Activated T-cell treated with anti-CD3 and anti-CD28 coated beads for 48 hours (primary cell): ENCODE measurements at places on chromosomes 11 and 22.

- DNase-seq = peak; percentile 56
Observed at GRCh38 chr22:46072110-46072881, 78.0 kb upstream of the PPARA start.

DNA sequence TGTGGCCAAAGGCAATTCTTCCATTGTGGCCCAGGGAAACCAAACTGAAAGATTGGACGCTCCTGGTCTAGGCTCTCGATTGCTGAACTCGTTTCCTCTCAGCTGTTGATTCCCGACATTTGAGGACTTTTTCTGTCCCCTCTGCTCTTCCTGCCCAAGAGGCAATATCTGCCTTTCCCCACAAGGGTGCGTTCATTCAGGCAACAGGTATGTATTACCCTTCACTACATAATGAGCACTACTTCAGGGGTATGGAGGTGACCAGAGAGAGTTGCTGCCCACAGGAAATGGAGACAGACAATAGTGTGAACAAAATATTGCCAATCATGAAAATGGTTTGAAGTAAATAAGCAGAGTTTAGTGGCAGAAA lies 8.2 kb downstream of the PTH start:
- DNase-seq = peak; percentile 6

DNA sequence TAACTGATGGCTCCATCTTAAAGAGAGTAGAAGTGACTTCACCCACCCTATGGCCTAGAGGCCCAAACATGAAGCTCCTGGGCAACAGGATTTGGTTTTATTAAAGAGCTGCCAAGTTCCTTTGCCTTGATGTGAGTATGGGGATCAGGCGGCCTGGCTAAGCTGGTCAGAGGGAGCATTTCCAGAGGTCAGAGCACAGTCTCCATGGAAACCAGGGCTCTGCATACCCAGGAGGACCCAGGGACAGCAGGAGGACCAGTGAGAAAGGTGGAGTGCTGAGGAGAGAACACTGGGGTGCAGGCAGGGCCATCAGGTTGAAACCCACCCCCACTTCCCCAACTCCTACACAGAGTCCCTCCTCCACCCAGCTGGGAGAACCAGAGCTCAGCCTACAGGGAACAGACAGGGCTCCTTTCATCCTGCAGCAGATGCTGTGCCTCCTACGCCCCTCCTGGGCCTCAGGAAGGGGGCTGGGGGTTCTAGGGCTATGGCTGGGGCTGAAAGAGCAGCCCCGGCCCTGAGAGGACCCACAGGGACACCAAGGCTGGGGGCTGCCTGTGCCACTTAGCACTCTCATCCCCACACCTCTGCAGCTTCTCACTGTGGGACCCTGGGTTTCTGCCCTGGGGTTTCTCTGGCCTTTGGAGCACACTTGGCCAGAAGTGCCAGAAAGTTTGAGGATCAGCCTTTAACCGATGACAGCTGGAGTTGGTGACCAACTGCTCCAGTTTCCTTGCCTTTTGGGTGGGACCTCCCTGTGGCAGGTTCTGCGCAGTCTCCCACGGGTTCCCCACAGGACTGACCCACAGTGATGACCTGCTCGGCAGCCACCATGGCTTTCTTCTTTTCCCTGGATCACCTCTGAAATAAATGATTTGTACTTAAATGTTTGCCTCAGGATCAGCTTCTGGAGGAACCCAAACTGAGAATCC lies 13.8 kb upstream of the P2RY6 start:
- DNase-seq = no peak

- DNase-seq = no peak
Observed at GRCh38 chr22:29028468-29028867, 33.2 kb downstream of the C22orf31 start.

GRCh38 chr22:35380537-35381423 lies at the start of gene HMOX1:
TSS of gene HMOX1 (plus strand) at chr22:35381096. CDS start at chr22:35381174, 78 bp downstream.
- DNase-seq = peak; percentile 48

- no peak for DNase-seq
Observed at GRCh38 chr11:1121813-1122663, 35.7 kb upstream of the MUC5AC start.

- no peak for DNase-seq
Observed at GRCh38 chr11:66150140-66150539, 80.1 kb downstream of the PACS1 start.

- DNase-seq = no peak
Observed at GRCh38 chr11:47144541-47144940, 32.1 kb downstream of the ARFGAP2 start.

GRCh38 chr22:41508770-41509170 lies 35.5 kb downstream of the POLR3H start:
- DNase-seq = no peak

DNA sequence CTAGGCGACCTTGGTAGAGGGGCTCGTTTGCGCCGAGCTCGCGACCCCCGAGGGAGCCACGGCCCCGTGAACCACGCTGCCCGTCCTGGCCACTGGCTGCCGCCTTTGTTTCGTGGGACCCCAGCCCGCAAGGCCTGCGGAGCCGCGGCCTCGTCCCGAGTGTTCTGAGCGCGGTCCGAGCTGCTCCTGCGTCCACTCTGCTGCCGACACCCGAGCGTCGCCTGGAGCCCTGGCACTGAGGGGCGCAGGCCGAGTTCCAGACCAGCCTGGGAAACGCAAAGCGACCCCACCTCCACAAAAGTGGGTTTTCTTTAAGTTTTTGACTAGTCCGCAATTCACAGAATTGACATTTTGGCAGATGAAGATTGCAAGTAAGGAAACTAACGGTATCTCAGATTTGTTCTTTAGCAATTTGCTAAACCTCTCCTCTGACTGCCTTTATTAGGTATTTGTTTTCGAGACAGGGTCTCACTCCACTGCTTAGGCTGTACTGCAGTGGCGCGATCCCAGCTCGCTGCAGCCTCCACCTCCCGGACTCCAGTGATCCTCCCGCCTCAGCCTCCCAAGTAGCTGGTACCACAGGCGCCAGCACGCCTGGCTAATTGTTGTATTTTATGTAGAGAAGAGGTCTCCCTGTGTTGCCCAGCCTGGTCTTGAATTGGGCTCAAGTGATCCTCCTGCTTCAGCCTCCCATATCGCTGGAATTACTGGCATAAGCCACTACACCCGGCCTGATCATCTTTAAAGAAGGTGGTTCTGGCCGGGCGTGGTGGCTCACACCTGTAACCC lies 879 bp upstream of the RNH1 start:
- DNase-seq = no peak

GRCh38 chr11:31797190-31798056 lies 13.7 kb downstream of the PAX6 start:
- DNase-seq = no peak

GRCh38 chr11:96207459-96208449 lies 135.2 kb downstream of the MAML2 start:
- DNase-seq = no peak

- no peak for DNase-seq
Observed at GRCh38 chr11:11324090-11324489, 29.0 kb downstream of the CSNK2A3 start.

DNA sequence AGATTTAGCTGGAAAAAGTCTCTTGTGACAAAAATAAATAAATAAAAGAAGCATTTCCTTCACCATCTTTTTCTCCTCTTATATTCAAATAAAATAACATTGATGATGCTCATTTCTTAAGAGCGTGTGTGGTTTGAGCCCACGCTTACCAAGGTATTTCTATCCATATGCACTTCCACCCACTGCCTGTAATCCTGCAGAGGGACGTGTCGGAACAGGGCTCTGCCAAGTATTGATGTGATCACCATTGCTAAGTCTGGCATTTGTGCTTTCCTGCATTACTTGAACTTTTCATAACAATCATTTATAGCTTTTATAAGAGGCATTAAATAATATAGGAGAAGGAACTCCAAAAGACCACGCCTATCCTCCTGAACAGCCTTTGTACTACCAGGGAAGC lies 107.6 kb downstream of the SHANK2 start:
- DNase-seq = no peak

DNA sequence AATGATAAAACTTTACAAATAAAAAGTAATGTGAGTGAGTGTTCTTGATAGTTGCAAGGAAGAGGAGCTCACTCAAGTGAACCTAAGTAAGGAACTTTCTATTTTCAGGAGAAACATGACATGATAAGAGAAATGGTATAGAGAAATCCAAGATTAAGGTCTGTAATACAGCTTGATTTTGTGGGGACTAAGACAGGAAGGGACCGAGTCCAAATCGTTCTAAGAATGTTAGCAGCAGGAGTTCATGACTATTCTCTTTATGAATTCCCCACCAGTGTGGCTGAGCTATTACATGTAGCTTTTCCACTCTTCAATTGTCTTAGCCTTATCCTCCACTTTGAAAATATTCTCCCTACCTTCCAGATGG lies 698.6 kb upstream of the ARHGAP42 start:
- no peak for DNase-seq

DNA sequence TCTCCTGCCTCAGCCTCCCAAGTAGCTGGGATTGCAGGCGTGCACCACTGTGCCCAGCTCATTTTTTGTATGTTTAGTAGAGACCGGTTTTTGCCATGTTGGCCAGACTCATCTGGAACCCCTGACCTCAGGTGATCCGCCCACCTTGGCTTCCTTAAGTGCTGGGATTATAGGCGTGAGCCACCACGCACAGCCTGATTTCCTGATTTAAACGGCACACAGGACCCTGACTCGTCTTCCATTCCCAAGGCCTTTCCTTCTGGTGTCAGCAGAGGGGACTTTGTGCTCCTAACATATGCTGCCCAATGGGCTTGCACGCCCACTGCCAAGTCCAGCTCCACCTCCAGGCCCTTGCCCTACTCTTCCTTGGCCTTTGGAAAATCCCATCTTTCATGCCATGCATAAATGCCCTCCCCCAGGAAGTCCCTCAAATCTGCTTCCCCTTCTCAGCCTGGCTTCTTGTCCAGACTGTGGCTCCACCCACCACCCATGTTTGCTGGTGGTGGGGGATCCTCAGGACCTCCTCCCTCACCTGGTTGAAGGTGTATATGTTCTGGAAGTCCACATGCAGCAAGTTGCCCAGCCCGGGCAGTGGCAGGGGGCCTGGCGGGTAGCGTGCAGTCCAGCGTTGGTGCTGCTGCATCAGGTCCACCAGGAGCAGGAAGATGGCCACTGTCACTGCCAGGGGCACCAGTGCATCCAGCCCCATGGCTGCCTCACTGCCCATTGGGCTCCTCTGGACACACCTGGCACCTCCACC lies 23.9 kb upstream of the CYP2D6 start:
- no peak for DNase-seq

GRCh38 chr11:64229090-64229743 lies 1.1 kb upstream of the DNAJC4 start:
- no peak for DNase-seq

DNA sequence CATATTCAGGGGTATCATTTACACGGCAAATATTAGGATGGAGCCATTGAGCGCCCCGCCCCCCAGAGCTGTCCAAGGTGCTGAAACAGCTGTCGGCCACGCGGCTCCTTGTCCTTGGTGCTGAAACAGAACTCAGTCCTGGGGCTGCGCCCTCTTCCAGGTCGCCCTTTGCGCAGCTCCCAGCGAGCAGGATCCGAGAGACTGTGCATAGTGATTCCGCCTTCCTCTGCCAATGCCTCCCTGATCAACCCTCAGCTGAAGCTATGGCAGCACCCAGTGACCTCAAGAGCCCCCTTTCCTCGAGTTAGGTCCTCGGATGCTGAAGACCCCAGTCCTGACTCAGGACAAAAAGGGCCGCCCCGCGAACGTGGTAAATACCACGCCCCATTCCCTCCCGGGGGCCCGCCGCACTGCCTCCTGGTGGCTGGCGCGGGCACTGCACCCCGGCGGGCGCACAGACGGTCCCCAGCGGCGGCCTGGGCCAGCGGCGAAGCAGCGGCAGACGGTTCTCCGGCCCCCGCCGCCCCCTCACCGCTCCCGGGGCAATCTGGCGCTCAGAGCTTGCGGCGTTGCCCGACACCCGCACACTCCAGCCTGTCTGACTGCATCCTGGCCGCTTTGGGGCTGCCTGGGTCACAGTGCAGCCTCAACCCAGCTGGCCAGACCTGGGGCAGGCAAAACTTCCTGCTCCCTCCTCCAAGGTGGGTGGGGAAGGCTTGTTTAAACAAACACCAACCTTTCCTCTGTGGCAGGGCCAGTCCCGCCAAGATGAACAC lies 13.4 kb downstream of the SYT7 start:
- peak; percentile 74 for DNase-seq

DNA sequence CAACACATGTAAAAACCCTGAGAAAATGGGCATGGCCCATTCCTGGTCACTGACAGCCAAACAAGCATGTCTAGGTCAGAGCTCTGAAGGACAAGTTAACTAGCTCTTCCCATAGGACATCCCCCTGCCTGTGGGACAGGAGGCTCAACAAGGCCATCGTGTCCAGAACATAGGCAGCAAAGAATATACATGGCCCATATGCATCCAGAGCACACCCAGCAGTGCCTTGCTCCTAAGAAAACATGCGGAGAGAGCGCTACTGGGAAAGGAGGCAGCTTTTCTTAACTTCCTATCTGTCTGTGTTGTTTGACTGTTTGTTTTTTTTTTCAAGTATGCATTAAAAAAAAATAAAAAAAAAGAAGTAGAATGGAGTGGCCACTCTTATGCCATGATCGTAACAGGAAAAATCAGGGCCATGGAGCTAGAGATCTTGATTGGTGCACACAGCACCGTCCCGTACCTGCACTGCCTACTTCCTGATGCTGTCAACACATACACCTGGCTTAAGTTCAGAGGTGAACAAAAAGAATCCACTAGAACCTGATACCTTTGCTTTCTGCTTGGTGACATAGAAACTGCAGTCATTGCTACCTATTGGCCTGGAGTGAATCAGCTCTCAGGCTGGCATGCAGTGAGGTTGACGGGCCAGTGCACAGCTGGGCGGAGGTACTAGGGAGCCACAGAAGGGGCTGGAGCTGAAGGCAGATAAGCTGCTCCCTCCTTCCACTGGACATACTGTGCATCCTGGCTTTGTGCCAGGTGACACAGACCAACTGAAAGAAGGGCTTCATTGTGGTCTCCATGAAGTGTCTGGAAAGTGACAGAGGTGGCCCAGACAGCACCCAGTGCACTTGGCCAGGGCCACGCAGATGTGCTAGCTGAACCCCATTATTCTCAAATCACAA lies 11.9 kb downstream of the UFD1 start:
- no peak for DNase-seq

- DNase-seq = peak; percentile 11
Observed at GRCh38 chr22:42680648-42681047, 31.5 kb upstream of the CYB5R3 start.

GRCh38 chr11:569158-569885 lies 6.9 kb upstream of the PHRF1 start:
- no peak for DNase-seq

DNA sequence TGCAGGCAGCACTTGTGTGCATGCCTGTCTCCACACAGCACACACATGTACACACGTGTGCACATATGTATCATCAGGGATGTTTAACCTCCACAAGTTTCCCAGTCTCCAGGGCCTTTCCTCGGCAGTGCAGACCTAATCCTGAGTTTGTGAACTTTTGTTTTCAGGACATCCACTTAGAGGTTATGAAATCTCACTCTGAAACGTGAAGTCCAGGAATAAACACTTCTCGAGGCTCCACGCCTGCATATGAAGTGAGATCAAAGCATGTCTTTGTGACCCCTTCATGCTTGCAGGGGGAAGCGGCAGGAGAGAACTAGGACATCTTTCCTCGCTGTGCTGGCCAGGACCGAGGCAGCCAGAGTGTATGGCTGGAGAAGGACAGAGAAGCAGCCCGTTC lies 3.1 kb downstream of the SHISAL1 start:
- no peak for DNase-seq
